ENCODE measurements at places on chromosomes 16 and 17. TPM values are rescaled to one million over a fixed set of nuclear protein-coding genes. Genes with fewer than 3 reads are reported as not detected.

SPATA22 gene
- not detected for total RNA-seq

JMJD8 gene
- total RNA-seq: 85.3 TPM

RNF227 gene
- total RNA-seq: 1.6 TPM

C17orf100 gene
- total RNA-seq: 2.4 TPM

PHLPP2 gene
- total RNA-seq: 9.6 TPM

SSTR5 gene
- 0.37 TPM for total RNA-seq

SLC38A8 gene
- total RNA-seq: not detected

IL34 gene
- total RNA-seq: 0.72 TPM

MEIOC gene
- total RNA-seq: 3.6 TPM

MT1H gene
- not detected for total RNA-seq

IL17C gene
- not detected for total RNA-seq

KRT28 gene
- total RNA-seq: not detected

MYO15B gene
- total RNA-seq: 63.8 TPM

TEX19 gene
- total RNA-seq: 0.60 TPM

MARVELD3 gene
- 0.47 TPM for total RNA-seq

CCL16 gene
- total RNA-seq: not detected

All from A549 treated with CORT108297 at 1 μM for 4 hours (cell line).